G401 (cell line): ENCODE measurements at places on chromosomes 12 and 14.
A peak's percentile ranks its signal among the peaks of the same experiment; 100 is the strongest.

GRCh38 chr12:1885082-1885596 is 33.3 kb downstream of the CACNA2D4 start:
- no peak for DNase-seq

- no peak for DNase-seq
These were observed 84.1 kb upstream of the RESF1 start for GRCh38 chr12:31874961-31875608.

GRCh38 chr12:59834659-59835474 is 239.0 kb downstream of the SLC16A7 start:
- DNase-seq = peak; percentile 9

- DNase-seq = no peak
These were observed 467.6 kb downstream of the PRKD1 start for GRCh38 chr14:29459969-29460560.

DNA sequence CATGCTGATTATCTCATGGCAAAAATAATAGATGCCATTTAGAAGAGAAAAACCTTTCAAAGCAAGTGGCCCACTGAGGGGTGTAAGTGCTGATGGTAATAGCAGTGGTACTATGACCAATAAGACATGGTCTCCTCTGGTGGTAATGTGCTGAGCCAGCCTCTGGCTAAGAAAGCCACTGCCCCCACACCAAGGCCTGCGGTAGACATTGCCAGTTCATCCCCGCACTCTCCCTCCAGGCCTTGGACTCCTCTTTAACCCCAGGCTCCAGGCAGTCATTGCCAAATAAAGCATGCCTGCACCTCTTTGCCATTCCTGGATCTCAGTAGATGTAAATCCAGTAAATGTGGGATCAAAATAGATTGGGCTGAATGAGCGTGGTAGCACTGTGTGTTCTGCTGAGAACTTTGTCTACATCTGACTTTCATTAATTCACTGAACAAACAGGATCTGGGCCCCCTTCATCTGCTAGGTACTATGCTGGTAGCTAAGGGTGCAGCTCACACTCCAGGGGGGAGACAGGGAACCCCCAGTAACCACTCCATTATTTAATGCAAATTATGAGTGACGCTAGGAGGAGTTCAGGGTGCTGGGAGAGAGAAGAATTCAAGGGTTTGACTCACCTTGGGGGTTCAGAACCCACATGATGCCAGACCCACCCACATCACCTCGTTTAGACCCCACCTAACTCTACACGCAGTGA is 89.3 kb downstream of the BCL11B start:
- DNase-seq = no peak

DNA sequence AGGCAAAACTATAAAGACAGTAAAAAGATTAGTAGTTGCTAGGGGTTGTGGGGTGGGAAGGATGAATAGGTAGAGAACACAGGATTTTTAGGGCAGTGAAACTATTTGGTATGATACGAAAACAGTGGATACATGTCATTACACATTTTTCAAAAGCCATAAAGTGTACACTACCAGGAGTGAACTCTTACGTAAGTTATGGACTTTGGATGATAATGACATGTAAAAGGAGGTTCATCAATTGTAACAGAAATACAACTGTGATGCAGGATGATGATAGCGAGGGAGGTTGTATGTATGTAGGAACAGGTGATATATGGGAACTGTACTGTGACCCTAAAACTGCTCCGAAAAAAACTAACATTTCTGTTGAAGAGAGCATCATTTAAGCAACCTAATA is 15.1 kb upstream of the FGF6 start:
- no peak for DNase-seq

DNA sequence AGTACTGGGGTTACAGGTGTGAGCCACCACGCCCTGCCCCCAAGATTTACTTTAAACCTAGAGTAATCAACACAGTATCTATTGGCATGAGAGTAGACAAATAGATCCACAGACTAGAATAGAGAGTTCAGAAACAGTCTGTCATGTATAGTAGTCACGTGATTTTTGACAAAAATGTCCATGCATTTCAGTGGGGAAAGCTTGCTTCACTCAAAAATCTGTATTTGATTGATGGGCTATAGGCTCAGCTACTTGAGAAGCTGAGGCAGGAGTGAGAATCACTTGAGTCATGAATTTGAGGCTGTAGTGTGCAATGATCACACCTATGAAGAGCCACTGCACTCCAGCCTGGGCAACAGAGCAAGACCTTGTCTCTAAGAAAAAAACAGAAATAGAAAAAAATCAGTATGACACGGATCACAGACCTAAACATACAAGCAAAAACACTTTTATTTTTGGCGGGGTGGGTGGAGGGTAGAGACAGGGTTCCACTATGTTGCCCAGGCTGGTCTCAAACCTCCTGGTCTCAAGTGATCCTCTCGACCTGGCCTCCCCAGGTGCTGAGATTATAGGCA is 7.6 kb upstream of the ORAI1 start:
- no peak for DNase-seq

DNA sequence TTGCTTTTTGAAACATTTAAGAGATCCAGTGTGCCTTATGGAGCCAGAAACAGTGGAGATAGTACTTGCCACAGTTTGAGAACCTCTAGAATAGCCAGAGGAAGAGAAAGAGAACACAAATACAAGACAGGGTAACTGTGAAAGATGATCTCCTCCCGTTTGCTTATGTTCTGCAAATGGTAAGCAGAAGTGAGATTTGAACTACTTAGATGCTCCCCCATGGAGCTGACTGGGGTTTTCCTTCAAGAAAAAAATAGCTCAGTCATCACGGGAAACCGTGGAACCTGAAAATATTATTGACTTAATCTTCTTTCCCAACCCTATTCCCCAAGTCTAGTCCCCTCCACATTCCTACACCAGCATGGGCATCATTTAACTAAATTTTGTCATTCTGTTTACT is 87.1 kb downstream of the KIF21A start:
- no peak for DNase-seq

DNA sequence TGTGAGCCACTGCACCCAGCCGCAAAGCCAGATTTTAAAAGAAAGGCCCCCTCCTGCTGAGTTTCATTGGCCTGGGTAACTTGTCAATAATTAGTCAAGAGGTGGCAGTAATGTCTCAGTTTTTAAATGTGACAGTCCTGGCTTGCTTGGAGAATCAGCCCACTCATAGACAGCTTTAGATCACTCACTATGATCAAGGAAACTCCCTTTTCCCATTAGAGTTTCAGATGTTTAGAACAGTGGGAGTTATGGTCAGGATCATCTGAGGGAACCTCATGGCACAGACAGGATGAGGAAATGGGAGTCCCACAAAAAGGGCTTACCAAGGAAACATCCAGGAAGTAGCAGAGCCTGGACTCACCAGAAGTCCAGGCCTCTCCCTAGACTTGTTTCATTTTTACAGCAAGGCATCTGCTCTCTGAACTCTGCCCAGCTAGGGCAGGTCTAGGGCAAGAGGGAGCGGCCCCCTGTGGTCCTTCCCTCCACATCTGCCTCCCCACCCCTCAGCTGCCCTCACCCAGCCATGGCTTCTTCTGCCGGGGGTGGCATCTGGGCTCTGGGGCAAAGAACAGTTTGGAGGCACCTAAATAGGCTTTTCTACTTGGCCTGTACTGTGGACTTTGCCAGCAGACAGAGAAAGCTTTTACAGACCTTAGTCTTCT is 11.2 kb downstream of the BCL2L14 start:
- DNase-seq = peak; percentile 36

DNA sequence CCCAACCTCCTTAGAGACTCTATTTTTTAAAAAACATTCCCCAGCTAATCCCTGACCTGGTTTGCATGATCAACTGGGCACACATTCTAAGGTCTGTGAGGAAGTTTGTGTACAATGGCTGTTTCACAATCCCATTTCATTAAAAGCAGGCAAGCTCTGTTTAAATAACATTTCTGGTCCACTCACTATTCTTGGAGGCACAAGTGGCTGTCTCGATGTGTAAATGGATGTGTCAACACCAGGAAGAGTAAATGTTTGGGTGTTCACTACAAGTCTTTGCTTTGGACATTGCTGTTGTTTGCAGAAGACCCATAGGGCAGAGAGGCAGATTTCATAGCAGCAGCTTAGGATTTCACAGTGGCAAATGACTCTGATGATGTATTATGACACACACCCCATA is 98.3 kb downstream of the PDZRN4 start:
- no peak for DNase-seq

DNA sequence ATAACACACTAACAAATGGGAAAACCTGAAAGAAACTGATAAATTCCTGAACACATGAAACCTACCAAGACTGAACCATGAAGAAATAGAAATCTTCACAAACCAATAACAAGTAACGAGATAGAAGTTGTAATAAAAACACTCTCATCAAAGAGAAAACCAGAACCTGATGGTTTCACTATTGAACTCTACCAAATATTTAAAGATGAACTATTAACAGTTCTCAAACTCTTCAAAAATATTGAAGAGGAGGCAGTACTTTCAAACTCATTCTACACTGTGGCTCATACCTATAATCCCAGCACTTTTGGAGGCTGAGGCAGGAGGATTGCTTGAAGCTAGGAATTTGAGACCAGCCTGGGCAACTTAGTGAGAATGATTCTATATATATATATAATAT is 48.4 kb upstream of the TMTC2 start:
- no peak for DNase-seq

GRCh38 chr12:80401191-80401590 is 42.8 kb upstream of the PTPRQ start:
- DNase-seq = no peak

DNA sequence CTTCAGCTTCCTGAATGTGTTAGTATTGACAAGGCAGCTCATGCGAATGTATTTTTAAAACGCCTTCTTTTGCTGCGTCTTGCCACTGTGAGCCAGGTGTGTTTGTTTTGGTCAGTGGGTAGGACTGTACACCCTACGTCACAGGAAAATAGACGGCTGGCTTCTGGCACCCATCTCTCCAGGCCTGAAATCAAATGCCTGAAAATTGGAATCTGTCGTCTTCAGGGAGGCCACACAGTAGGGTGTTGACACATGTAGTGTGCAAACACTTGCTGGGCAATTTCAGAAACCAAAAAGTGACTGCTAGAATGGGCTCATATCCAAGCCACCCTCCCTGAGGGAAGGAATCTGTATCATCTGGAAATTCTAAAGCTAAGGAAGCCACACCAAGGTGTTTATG is 209.3 kb downstream of the TTC8 start:
- no peak for DNase-seq

- no peak for DNase-seq
These were observed 15.4 kb downstream of the DAO start for GRCh38 chr12:108895220-108895802.

DNA sequence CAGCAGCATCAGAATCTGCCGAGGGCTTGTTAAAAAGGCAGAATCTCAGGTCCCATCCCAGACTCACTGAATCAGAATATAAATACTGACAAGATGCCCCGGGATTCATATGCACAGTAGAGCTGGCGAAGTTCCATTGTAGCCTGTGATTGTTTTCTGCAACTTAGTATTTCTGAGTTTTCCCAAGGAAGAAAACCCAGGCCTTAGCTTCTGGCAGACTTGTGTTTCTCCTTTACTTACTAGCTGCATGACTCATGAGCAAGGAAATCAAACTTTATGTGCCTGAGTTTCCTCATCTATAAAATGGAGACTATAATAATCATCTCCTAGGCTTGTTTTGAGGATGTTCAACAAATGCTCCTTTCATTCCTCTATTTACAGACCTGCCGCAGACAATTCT is 278.5 kb upstream of the PLEKHG7 start:
- DNase-seq = no peak

DNA sequence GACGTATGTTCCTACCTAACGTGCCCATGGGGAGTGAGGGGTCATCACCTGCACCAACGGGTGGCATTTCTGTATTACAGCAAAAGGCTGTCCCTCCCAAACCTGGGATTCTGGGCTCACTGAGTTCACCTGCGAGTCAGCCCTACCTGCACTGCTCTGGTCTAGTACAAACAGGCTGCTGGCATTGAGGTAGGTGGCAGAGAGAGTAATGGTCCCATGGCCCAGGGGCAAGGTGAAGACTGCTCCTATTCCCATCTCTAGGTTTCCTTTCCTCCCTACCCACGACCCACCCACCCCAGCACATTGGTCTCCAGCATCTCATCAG is 421 bp downstream of the SUOX start:
- DNase-seq = no peak

GRCh38 chr12:31317471-31318395 is 8.2 kb downstream of the SINHCAF start:
- DNase-seq = peak; percentile 48

- no peak for DNase-seq
These were observed 1.4 kb downstream of the LBHD2 start for GRCh38 chr14:103085106-103086091.

DNA sequence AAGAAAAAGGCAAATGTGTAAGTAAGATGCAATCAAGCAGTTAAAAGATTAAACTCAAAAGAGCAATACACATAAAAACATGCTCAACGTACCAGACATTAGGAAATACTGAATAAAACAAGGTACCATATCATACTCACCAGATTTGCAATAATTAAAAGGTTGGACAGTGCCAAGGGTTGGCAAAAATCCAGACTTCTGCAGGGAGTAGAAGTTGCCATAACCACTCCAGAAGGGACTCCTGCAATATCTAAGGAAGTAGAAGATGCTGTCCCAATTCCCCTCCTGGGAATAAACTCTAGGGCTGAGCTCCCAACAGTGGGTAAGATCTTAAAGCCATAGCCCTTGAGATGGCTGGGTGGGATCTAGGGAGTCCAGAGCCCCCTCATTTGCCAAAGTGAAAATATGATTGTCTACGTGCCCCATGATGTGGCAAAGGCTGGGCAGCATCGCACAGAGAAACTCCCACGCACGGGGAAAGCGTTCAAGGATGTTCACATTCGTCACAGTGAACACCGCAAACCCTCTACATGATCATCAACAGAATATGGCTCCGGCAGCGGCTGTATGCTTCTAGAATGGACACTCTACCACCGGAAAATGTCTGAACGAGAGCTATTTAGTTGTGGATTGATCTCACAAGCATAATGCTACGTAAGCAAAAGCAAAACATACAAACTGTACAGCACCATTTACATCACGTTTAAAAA is 12.3 kb downstream of the KCTD10 start:
- no peak for DNase-seq

DNA sequence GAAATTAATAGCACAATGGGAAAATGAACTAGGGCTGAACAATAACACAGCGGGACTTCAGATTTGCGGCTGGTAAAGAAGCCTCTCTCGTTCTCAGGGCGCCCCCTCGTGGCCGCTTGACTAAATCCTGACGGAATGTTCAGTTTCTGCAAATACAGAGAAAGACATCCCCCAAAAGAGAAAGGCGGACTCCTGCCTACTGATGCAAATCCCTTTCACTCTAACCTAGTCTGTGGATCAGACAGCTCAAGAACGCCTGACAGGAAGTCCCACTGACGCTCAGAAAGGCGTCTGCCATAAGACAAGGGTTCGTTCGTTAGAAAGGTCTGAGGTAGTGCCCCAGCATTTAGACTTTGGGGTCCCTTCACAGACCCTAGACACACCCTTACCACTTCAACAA is 2.5 kb downstream of the NUAK1 start:
- DNase-seq = peak; percentile 96
